Hippocampal formation (tissue), 2 donors: ENCODE measurements at places on chromosomes 1 and 21.
A peak's percentile ranks its signal among the peaks of the same experiment; 100 is the strongest.

GRCh38 chr1:923131-923990, at the start of gene SAMD11:
SAMD11 (plus strand) TSS chr1:923923; CDS start chr1:924432, 509 bp downstream.
- peak; percentile 37 for DNase-seq

GRCh38 chr21:26844258-26845065, 747 bp downstream of the ADAMTS1 start:
- peak; percentile 57 for DNase-seq

- DNase-seq: peak; percentile 19
These were observed 4.2 kb upstream of the PMVK start for GRCh38 chr1:154940651-154941194.

GRCh38 chr21:39313042-39313570, 326 bp downstream of the BRWD1 start:
- DNase-seq: no peak

GRCh38 chr1:234823191-234824176, 213.5 kb upstream of the IRF2BP2 start:
- DNase-seq: no peak

DNA sequence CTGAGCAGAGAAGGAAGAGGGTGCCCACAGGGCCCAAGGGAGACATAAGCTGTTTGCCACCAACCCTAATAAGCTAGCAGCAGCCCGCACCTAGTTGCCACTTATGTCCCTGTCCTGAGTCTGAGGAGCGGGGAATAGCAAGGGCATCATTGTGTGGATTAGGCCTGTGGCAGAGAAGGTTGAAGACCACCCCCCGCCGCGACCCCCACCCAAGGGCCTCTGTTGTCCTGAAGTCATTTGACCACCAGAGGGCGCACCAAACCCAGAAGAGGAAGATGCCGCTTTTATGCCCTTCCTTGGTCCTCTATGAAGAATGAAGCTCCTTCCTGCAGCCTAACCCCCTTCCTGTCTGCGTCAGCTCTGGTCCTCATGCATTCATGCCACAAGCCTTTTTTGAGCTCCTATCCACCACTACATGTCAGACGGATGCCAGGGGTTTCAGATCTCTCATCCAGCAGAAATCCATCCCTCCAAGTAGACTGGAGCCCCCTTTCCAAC, 16.6 kb downstream of the RHBG start:
- DNase-seq: peak; percentile 89

DNA sequence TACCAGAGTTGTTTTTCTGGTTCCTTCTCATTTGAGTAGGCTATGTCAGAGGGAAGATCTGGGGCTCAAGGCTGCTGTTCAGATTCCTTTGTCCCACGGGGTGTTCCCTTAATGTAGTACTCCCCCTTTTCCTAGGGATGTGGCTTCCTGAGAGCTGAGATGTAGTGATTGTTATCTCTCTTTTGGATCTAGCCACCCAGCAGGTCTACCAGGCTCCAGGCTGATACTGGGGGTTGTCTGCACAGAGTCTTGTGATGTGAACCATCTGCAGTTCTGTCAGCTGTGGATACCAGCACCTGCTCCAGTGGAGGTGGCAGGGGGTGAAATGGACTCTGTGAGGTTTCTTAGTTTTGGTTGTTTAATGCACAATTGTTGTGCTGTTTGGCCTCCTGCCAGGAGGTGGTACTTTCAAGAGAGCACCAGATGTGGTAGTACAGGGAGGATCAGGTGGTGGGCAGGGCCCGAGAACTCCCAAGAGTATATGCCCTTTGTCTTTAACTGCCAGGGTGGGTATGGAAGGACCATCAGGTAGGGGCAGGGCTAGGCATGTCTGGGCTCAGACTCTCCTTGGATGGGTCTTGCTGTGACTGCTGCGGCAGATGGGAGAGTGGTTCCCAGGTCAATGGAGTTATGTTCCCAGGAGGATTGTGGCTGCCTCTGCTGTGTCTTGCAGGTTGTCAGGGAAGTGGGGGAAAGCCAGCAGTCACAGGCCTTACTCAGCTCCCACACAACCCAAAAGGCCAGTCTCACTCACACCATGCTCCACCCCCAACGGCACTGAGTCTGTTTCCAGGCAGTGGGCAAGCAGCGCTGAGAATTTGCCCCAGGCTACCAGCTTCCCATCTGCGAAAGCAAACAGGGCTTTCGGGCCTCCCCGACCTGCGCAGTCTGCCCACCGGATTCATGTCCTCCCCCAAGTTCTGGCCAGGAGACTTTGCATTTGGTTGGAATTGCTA, 64.2 kb downstream of the SERINC2 start:
- DNase-seq: no peak

- no peak for DNase-seq
These were observed 232.9 kb upstream of the SGIP1 start for GRCh38 chr1:66300972-66301451.
